Activated T-helper 1 cell treated with anti-CD3 and anti-CD28 coated beads, Interleukin-12 subunit alpha, Interleukin-12 subunit beta, Interleukin-2, Interleukin-4 antibody, amounts not matched to agents 30 ng/mL and 10 ng/mL and 1 ng/mL, durations not matched to agents 14 hours and 24 hours and 36 hours (primary cell): ENCODE measurements at places on chromosomes 7 and 10.

DNA sequence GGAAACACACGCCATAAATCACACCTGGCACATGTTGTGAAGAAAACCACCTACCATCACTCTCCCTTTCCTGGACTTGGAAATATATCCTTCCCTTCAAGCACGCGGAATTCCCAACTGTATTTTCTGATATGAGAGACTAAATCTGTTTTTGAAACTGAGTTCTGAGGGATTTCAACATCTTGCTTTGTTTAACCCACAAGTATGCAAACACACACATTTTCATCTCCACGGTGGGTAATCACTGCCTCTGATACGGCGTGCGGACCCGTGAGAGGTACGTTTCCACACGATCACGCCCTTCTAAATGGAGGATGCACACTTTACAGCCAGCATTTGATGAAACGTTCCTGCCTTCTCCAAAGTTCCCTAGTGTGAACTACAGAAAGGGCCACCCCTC lies 83.4 kb downstream of the ZRANB1 start:
- no peak overlapping the region for H3K27ac ChIP-seq
- H3K27me3 ChIP-seq = peaks cover 6% of the 10 kb centered on the region
- H3K4me3 ChIP-seq = no peak overlapping the region
- no peak for DNase-seq

DNA sequence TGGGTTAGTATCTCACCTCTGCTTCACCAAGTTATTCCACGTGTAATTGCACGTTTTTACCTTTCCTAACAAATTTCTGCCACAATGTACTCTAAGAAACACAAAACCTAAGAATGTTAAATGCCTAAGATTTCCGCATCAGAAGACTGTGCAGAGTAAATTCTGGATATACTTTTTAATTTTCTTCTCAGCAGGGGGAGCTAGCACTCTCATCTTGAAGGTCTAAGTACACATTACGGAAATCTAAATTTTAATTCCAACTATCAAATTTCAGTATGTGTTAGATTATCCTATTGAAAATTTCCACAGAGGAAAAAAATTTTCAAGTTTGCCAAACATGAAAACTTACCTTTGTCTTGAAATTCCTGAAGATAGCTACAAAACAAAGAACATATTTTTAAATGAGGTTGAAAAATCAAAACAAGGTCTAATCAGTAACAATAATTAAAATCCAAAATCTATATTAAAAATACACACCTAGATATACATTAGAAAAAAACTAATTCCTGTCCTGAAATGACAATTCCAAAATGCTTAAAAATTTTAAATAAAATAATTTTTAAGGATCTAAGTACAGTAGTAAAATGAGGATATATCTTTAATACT lies 10.5 kb downstream of the SKAP2 start:
- no peak overlapping the region for H3K27ac ChIP-seq
- H3K36me3 ChIP-seq = peaks cover 3% of the 10 kb centered on the region
- no peak for DNase-seq

DNA sequence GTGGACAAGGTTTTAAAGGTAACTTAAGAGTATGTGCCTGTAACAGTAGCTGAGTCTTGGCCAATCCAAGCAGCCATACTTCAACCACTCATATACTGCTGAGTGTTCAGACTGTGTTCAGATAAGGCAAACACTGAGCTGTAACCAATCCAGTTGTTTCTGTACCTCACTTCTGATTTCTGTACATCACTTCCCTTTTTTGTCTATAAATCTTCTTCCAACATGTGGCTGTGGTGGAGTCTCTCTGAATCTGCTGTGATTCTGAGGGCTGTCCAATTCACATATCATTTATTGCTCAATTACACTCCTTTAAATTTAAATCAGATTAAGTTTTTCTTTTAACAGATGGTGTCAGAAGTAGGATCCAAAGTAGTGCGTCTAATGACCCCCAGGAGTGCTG lies 149.5 kb upstream of the PHF14 start:
- H3K36me3 ChIP-seq = no peaks in the 10 kb centered on the region
- no peak overlapping the region for H3K4me3 ChIP-seq
- DNase-seq = no peak
- no peaks in the 10 kb centered on the region for H3K4me1 ChIP-seq
- H3K27ac ChIP-seq = no peak overlapping the region
- no peaks in the 10 kb centered on the region for H3K27me3 ChIP-seq

GRCh38 chr7:100407285-100408180 lies 21.0 kb downstream of the ZCWPW1 start:
- DNase-seq = peak; percentile 45
- H3K4me1 ChIP-seq = no peaks in the 10 kb centered on the region
- H3K27ac ChIP-seq = no peak overlapping the region
- H3K36me3 ChIP-seq = no peaks in the 10 kb centered on the region

- DNase-seq = no peak
- peaks cover 48% of the 10 kb centered on the region for H3K36me3 ChIP-seq
- peak overlapping the region; percentile 85 for H3K27ac ChIP-seq
Observed at GRCh38 chr7:149599636-149600206, 102.1 kb upstream of the ZNF746 start.

DNA sequence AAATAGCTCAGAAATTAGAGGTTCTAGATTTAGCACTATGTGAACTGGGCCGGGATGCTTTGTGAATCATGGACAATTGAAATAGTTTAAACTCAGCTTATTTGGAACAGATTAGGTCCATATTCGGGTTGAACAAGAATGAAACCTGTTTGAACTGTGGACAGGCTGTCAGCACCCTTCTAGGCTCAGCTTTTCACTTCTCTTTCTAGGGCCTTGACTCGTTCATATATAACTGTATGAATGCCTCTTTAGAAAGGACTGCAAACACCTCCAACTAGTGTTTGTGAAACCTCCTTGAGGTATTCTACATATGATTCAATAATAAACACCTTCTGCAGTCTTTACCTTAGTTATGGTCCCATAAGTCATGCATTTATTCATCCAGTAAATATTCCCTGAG lies 115.6 kb downstream of the REEP3 start:
- H3K4me3 ChIP-seq = no peak overlapping the region
- H3K36me3 ChIP-seq = no peaks in the 10 kb centered on the region
- H3K27ac ChIP-seq = no peak overlapping the region
- H3K4me1 ChIP-seq = no peaks in the 10 kb centered on the region
- no peak for DNase-seq
- H3K27me3 ChIP-seq = no peaks in the 10 kb centered on the region

DNA sequence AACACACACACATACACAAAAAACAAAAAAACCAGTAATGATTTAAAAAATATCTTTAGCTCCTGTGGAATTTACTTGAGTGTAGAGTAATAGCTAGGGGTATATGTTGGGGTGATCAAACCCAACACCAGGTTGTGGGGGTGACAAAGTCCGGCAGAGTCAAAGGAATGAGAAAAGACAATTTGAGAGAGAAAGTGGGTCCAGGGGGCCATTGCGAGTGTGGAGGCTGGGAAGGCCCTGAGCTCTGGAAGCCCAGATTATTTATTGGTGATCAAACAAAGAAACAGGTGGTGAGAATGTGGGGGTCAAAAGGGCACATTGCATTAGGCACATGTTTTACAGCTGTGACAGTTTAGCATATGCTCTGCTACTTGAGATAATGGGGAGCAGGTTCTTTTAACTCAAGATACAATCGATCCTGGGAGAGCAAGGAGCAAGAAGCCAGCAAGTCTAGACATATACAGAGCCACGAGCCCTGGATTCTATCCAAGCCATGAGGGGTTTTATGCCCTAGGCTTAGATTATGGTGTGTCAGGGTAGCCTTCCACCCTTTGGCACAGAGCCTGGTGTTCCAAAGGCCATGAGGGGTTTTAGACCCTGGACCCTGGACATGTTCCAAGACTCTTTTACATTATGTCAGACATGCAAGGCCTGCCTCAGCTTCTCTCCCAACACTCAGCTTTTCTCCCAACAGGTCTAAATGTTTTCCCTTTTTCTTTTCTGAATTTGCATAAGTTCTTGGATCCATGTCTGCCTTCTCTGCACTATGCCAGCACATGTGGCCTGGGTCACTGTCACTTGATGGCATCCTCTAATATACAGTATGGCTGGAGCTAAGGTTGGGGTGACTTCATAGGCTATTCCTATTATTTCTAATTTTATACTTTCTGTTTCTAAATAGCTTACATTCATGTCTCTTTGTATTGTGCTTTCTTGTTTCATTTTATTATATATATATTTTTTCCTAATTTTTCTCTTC lies 48.6 kb upstream of the MKI67 start:
- no peak overlapping the region for H3K4me3 ChIP-seq
- H3K36me3 ChIP-seq = no peaks in the 10 kb centered on the region
- peaks cover 12% of the 10 kb centered on the region for H3K27me3 ChIP-seq
- H3K27ac ChIP-seq = no peak overlapping the region
- DNase-seq = no peak
- peaks cover 11% of the 10 kb centered on the region for H3K4me1 ChIP-seq

GRCh38 chr10:132374176-132374575 lies 22.8 kb upstream of the PWWP2B start:
- no peak overlapping the region for H3K27ac ChIP-seq
- DNase-seq = no peak
- H3K4me3 ChIP-seq = no peak overlapping the region
- no peaks in the 10 kb centered on the region for H3K36me3 ChIP-seq
- H3K27me3 ChIP-seq = no peaks in the 10 kb centered on the region

DNA sequence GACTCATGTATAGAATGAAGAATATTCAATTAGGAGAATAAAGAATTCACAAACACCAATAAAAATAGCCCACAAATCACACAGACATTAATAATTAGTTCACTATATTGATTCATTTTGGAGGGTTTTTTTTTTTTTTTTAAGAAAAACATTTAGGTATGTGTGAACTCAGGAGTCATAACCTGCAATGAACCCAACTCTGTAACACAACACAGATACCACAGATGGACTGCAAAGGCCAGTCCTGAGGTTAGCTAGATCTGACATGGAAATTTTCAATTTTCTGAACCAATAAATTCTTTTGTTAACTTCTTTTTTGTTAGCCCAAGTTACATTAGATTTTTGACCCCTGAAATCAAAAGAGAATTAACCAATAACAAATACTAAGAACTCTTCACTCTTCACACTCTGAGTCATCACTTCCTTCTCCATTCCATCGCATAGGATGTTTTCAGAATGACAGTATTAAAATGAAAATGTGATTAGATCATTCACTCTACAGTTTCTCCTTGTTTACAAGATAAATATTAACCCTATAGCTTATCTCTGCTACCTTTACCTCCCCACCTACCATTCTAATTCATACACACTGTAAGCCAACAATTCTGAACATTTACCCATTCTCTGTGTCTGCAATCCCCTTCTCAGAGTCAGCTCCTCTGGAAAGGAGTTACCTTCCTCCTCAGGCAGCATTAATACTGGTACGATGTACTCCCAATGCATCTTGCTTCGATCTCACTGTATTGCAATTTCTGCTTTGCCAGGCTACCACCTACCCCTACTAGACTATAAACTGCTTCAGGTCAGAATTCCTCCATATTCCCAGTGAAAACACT lies 141.5 kb downstream of the LRRN3 start:
- peaks cover 9% of the 10 kb centered on the region for H3K4me1 ChIP-seq
- H3K4me3 ChIP-seq = no peak overlapping the region
- no peak for DNase-seq
- H3K27me3 ChIP-seq = no peaks in the 10 kb centered on the region

DNA sequence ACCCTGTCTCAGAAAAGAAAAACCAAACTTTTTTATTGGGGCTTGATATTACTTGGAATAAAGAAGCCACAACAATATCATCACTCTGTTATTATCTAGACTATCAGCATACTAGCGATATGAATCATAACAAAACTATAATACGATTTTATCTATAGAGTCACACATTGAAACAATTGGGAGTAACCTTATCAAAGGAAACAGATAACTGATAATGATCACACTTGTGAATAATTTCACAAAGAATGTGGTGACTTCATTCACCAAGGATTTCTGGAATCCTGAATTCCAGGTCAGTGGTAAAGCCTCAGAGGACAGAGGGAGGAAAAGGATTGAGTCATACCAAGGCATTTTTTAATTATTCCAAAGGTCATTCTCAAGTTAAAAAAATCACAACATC lies 32.1 kb upstream of the NMT2 start:
- H3K4me1 ChIP-seq = peaks cover 16% of the 10 kb centered on the region
- no peak for DNase-seq
- H3K36me3 ChIP-seq = no peaks in the 10 kb centered on the region
- no peak overlapping the region for H3K27ac ChIP-seq
- H3K27me3 ChIP-seq = peaks cover 14% of the 10 kb centered on the region

- H3K36me3 ChIP-seq = no peaks in the 10 kb centered on the region
- H3K4me1 ChIP-seq = peaks cover 5% of the 10 kb centered on the region
- peaks cover 33% of the 10 kb centered on the region for H3K27me3 ChIP-seq
Observed at GRCh38 chr10:30383356-30383755, 34.3 kb upstream of the MTPAP start.

DNA sequence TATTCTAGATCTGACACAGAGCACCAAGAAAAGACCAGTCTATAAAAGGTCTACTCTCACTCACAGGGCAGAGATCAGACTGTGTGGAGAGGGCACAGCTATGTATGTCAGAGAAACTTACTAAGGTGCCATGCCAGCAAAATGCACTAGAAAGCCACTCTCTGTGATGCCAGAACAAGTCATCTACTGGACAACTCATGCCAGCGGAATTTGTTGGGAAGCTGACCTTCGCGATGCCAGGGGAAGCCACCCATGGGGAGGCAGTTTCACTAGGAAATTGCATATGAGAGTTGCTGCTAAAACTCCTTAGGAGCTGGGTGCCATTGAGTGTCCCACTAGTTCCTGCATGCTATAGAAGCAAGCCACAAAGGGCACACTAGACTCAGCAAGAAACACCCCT lies 58.5 kb downstream of the MICU1 start:
- H3K4me1 ChIP-seq = peaks cover 34% of the 10 kb centered on the region
- H3K4me3 ChIP-seq = no peak overlapping the region
- DNase-seq = no peak
- H3K27ac ChIP-seq = no peak overlapping the region
- H3K27me3 ChIP-seq = no peaks in the 10 kb centered on the region

GRCh38 chr7:37346761-37347160 lies 101.9 kb downstream of the ELMO1 start:
- H3K36me3 ChIP-seq = peaks cover 14% of the 10 kb centered on the region
- no peak overlapping the region for H3K27ac ChIP-seq
- DNase-seq = no peak
- no peak overlapping the region for H3K4me3 ChIP-seq
- H3K27me3 ChIP-seq = no peaks in the 10 kb centered on the region

- peak; percentile 71 for DNase-seq
- peaks cover 17% of the 10 kb centered on the region for H3K4me1 ChIP-seq
Observed at GRCh38 chr10:101018600-101019439, 12.1 kb downstream of the PDZD7 start.

DNA sequence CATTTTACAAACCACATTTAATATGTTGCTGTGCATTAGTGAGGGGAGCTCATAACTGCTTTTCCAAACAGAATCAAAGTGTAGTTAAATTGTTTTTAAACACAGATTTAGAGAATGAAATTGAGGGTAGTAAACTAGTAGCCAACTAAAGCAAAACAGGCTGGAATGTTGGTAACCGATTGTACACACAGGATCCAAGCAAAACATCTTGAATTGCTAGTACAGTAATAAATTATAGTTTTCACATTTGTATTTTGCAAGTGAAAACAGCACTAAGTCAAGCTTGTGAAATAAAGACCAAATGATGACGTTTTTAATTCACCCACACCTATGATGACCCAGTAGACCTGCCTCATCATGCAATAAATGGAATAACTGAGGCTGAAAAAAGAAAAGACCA lies 198.3 kb downstream of the HDAC9 start:
- H3K4me3 ChIP-seq = no peak overlapping the region
- no peak for DNase-seq
- no peaks in the 10 kb centered on the region for H3K36me3 ChIP-seq
- H3K27ac ChIP-seq = no peak overlapping the region
